ENCODE measurements at places on chromosomes 3 and 15.
A peak's percentile ranks its signal among the peaks of the same experiment; 100 is the strongest.

GRCh38 chr15:56869573-56869972 is 48.9 kb upstream of the TCF12 start:
- DNase-seq: no peak

- DNase-seq: no peak
Observed at GRCh38 chr3:16300881-16301359, 35.9 kb downstream of the OXNAD1 start.

DNA sequence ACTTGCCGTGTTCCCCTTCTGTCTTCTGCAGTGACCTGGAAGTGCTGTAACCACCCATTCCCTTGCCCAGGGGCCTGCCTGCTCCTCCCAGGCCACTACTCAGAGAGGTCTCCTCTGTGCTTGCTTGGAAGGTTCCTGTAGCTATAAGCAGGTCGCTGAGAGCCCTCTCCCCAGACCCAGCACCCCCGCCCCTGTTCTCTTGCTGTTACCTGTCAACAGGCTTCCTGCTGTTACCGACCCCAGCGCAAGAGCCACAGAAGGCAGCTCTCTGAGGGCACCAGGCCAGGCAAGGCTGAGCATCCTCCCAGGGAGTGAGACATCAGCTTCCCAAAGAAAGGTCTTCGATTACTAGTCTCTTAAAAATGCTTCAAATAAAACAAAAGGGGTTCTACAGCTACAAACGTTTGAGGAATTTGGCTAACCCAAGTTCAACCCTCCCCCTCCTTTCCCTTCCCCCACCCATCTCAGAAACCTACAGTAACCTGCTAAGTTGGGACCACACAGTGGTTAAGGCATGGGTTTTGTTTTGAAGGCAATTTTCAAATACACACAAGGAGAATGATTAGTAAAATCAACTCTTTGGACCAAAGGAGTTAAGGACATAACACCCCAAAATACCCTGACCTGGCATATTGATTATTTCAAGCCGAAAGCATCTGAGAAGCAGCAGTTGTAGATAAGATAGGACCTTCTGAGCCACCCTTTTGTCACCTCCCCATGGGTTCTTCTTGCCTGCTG is 74.9 kb upstream of the MFGE8 start:
- DNase-seq: peak; percentile 57

- no peak for DNase-seq
Observed at GRCh38 chr3:64352639-64352992, 127.3 kb upstream of the PRICKLE2 start.

- DNase-seq: no peak
Observed at GRCh38 chr3:61572879-61573278, 11.5 kb downstream of the PTPRG start.

DNA sequence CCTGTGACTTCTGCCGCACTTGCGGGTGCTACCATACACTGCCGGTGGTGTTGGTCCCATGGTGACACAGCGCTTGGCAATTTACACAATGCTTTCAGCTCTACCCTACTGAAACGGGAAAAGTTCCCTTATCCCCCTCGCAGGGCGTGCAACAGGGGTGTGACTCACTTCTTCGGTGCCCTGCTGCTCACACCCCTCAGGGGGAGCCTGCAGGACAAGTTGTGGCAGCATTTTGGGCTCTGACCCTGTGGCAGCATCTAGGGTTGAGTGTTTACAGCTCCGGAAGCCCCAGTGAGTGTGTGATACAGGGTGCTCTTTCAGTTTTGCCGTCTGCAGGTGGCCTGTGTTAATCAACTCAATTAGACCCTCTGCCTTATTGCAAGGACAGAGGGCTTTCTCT is 324.7 kb upstream of the RGMA start:
- DNase-seq: no peak

DNA sequence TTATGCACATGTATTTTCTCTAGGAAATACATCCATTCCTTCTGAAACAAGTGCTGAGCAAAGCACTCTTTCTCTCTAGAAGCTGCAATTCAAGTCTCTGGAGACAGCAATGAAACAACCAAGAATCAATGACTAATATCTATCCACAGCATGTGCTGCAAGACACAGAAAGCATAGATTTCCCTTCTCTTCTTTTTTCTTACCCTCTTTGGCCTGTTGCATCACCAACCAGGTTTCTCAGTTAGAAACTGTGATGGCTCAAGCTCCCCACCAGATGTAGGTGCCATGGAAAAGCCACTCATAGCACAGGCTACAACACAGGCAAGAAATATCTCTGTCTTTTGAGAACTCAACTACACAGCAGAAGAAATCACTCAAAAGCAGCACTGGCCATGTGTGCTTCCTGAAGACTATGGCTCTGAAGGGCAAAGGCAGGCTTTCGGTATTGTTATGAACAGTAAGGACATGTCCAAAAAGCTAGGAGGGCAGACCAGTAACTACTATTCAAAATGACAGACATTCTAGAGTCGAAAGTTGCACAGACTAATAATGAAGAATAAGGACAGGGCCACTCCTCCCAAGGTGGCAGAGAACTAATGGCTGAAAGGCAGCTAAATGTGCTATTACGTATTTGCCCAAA is 15.5 kb downstream of the ZDHHC3 start:
- no peak for DNase-seq

- no peak for DNase-seq
Observed at GRCh38 chr3:96986241-96986640, 171.8 kb downstream of the EPHA6 start.

DNA sequence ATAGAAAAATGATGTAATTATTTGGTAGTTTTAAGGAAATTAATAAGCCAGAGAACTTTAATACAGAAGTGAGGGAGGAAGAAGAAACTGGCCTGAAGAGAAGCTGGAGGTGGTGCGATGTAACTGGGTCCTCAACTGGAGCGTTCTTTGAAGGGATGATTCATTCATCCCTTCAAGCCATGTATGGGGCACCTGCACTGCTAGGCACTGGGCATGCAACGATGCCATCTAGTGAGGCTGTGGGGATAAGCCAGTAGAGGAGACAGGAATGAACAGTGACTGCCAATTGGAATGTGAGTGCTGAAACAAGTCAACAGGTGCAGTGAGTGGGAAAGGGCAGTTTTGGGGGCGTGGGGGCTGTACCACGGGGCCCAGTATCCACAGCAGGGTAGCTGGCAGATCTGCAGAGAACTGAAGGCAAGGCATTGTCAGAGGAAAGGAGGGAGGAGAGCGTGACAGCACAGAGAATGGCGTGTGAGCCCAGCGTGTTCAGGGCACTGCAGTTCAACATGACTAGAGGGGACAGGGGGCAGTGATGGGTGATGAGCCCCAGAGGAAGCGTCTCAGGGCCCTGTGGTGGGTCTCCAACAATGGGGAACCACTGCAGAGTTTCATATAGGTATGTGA is 3.8 kb upstream of the KIF23 start:
- DNase-seq: no peak

DNA sequence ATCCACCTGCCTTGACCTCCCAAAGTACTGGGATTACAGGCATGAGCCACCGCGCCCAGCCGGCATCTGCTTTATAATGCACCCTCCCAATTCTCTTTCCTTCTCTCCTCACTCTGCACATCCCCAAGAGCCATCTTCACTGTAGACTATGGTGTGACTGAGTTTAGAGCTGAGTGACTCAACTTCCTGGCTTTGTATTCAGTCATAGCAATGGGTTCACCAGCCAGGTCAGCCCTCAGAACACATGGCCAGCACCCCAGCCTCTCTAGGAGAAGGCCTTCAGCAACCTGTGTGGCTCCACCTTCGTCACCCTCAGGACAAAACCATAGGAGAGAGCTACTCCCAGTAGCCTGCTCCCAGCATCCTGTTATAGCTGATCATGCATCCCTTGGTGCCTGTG is 33.0 kb downstream of the ARID3B start:
- DNase-seq: no peak

- no peak for DNase-seq
Observed at GRCh38 chr3:98185180-98185579, 18.7 kb downstream of the OR5H15 start.

DNA sequence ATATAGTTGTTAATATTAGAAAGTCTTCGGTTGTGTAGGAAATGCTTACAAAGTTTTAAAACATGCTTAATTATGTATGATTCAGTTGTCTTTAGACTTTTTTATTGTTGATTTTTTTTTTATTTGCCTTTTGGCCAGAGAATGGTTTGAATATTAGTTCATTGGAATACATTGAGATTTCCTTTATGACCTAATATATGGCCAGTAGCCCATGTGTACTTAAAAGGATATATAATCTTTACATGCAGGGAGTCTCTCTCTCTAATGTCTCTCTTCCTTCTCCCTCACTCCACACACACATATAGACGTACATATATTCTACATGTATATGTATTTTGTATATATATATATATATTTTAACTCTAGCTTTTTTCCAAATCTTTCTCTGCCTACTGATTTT is 67.3 kb upstream of the SKIL start:
- no peak for DNase-seq
